ENCODE measurements at places on chromosomes 5 and 9. TPM values are rescaled to one million over a fixed set of nuclear protein-coding genes. Genes with fewer than 3 reads are reported as not detected.

CCNI2 gene
- total RNA-seq = 2.2 TPM

ZBED3 gene
- total RNA-seq = 2.0 TPM

LCN12 gene
- total RNA-seq = 2.0 TPM

- peak; percentile 3 for DNase-seq
Observed at GRCh38 chr9:117783828-117784227, 79.6 kb downstream of the TLR4 start.
